ENCODE measurements at places on chromosomes 4 and X.
A peak's percentile ranks its signal among the peaks of the same experiment; 100 is the strongest.

GRCh38 chr4:182916483-182917181, 554 bp downstream of the DCTD start:
- no peak for DNase-seq

GRCh38 chr4:23373261-23373660, 516.6 kb downstream of the PPARGC1A start:
- no peak for DNase-seq

DNA sequence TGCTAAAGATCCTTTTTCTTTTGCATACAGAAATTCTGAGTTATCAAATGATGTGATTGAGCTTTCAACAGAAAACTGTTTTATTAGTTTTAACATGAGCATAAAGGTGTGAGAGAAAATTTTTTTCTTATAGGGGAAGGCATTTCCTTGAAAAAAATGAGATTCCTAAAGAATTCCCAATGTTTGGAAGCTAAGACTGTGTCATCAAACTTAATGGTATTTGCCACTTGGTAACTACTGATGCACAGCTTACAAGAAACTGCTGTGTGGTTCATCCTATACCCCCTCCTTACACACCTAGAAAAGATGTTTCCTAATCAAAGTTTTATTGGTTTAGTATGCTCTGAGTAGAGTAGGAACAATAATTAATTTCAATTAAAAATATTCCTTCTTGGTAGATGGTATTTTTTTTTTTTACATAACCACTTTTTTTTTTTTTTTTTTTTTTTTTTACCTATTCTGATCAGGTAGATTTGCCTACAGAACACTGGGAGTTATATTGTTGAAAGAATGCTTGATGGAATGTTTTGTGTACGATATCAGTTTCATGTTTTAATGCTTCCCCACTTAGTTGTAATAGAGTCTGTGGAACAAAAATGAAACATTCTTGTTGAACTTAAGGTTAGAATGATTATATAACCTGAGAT, 6.0 kb downstream of the PTPN13 start:
- DNase-seq: no peak

DNA sequence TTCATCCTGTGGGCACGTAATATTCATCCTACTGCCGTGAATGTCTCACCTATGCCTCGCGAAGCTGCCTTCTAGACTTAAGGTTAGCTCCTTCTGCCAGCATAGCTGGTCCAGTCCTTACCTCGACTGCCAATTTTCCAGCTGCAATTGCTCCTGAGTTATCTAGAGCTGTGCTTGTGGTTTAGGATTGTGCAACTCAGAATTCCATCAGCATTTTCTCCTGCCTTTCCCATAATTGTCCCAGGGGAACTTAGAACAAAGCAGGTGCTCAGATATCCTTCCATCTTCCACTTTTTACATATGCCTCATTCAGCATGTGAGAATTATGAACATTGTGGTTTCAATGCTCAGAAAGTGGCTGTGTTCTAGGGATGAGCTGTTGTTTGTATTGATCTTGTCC, 131.4 kb upstream of the ADGRL3 start:
- DNase-seq: no peak

- no peak for DNase-seq
These were observed 69.2 kb downstream of the SYNPO2 start for GRCh38 chr4:118957722-118958445.

GRCh38 chr4:87848622-87849351, 16.0 kb downstream of the MEPE start:
- peak; percentile 49 for DNase-seq

- no peak for DNase-seq
These were observed 28.5 kb upstream of the XG start for GRCh38 chrX:2723286-2723879.
